ENCODE measurements at places on chromosomes 7 and 10. TPM values are rescaled to one million over a fixed set of nuclear protein-coding genes. Genes with fewer than 3 reads are reported as not detected.

The SPDYE9 gene
- not detected for total RNA-seq

The KDM7A gene
- 1.6 TPM for total RNA-seq

The ZNF488 gene
- 2.1 TPM for total RNA-seq

The MYH16 gene
- 1.4 TPM for total RNA-seq

The HUS1 gene
- 17.1 TPM for total RNA-seq

The ACBD7 gene
- total RNA-seq: 1.6 TPM

The MRLN gene
- total RNA-seq: not detected

The PTPRZ1 gene
- not detected for total RNA-seq

The SLC26A3 gene
- total RNA-seq: not detected

The PSD gene
- 0.43 TPM for total RNA-seq

The ERVW-1 gene
- total RNA-seq: not detected

The MALRD1 gene
- total RNA-seq: 0.06 TPM

GRCh38 chr7:139265673-139266072 lies 34.6 kb downstream of the UBN2 start:
- DNase-seq: no peak

DNA sequence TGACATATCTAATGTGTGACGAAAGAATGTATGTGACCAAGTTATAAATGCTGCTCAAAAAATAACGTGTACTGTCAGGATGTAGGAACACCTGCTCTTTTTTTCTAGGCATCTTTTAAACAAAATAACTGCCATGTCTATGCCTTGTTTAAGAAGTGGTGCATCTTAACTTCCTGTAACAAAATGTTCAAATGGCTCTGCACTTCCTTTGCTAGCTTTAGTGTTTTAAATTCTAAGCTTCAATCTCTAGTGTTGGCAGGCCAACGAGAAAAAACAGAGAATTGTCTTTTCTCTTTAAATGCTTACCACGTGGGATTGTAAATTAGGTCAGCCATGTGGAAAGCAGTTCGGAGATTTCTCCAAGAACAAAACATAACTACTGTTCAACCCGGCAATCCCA lies 14.6 kb upstream of the PDSS1 start:
- DNase-seq: no peak

DNA sequence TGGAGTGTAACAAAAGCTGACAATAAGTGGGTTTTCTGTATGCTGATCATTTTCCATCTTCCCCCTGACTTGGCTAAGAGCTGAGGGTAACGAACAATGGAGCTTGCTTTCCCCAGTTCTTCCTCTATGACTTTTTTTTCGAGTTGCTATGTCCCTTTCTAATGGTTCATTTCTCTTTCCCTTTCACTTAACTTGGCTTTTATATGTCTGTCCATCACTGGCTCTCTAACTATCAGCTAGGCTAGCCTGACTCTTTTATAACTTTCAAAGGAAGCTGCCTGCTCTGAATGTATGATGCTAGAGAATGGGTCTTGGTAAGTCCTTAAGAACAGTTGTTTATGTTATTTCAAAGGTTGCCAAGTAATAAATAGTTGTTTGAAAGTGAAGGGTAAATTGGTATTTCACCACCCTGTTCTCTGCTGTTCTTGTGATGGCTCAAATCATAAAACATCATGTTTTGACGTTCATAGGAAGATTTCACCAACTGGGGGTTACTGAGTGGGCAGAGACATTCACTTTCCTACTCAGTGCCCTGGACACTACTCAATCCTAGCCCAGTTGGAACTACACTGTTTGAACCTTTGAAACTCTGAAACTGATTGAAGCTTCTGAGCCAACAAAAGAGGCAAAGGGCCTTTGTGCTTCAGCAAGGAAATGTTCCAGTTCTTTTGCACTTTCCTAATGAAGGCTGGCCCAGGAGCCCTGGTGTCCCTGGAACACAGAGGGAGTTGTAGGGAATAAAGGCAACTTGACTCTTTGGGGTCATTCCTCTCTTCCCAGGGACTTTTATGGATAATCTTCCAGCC lies 85.4 kb upstream of the PHYHIPL start:
- DNase-seq: no peak

DNA sequence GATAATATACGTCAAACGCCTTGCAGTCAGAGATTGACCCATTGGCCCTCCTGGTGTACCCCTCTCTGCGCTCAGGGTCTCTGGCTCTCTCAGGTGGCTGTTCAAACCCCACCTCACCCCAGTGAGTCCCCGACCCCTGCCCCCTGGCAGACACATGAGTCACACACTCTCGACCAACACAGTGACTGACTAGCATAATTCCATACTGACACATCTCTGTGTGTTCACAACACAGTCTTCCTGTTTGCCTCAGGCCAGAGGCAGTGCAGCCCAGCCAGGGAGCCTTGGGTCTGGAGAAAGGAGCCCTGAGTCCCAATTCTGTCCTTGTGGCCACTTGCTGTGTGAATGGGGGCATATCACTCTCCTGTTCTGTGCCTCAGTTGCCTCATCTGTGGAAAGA lies 40.1 kb downstream of the PALD1 start:
- no peak for DNase-seq

GRCh38 chr7:55193245-55193644 lies 171.9 kb upstream of the LANCL2 start:
- DNase-seq: no peak

DNA sequence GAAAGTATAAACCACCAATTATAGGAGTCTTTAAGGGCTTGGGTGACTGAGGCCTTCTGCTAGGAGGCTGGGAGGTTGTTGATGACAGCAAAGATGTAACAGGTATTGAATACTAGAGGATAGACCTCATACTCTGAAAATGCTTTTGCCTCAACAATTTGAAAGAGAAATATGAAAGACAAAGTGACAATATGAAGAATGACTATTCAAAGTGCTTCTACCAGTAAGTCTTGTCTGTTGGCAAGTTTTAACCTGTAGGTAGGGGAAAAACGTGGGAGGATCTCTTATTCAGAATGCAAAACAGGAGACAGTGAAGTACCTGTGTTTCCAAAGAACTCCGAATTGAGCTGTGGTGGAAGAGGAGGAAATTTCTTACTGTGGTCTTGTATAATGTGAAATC lies 38.2 kb downstream of the GBF1 start:
- DNase-seq: no peak

GRCh38 chr10:124707551-124707950 lies 36.6 kb downstream of the FAM53B start:
- no peak for DNase-seq

DNA sequence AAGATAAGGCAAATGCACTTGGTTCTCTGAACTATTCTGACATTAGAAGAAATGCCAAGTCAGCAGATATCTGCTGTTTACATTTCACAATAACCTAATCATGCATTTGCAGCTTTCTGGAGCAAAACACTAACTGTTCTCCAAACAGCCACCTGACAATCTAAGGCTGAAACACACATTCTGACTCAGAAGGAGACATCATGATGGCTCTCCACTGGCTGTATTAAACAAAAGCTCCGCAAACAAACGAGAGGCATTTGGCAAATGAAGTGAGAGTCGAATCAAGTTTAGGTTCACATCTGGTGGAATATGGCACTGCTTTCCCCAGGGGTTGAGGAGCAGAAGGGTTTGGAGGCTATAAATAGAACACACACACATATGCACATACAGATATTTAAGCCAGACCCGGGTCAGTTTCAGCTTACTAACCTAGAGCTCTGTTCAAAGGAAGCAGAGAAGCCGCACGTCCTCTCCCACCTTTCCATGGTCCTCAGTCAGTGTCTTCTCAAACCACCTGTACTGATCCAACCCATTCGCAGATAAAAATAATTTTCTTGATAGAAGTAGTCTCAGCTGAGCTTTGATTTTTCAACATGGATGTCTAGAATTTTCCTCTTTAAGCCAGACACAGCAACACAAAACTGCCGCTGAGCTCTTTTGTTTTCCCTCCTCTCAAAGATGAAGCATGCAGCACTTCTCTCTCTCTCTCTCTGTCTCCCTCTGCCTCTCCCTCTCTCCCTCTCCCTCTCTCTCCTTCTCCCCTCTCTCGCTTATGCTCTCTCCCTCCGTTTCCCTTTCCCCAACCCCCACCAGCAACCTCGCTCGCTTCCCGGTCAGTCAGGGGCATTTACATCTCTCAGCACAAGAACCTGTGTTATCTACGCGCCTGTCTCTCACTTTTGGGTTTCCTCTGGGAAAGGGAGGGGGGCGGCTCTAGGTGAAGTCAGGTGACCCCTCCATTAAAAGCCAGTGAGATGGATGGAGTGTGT lies 682.8 kb downstream of the MAGI2 start:
- no peak for DNase-seq

DNA sequence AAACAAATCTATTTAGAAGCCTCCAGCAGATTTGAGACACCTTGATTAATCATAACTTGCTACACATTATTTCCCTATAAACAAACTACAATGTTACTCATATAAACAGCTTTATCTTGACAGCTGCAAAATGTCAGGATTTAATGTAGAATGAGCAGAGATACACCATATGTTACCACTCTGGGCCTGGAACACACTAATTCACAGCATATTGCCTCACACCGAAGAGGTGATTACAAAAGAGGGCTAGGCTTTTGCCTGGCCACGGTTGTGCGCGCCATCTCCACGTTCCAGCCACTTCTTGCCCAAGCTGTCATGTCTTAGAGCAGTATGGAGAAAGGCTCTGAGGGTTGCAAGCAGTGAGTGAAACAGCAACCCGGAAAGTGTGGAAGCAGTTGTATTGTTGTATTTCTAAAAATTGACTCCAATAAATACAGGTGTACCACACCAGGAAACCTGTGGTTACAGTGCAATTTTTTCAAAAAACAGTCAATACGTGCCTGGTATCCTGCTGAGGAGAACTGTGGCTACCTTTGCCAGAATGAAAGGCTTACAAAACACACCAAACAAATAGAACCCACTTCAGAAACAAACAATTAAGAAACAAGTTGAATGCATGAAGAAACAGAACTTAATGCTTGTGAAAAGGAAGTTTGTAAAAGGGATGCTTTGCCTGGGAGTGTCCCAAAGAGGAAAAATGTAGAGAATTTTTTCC lies 498.1 kb downstream of the PLXNA4 start:
- DNase-seq: no peak

- no peak for DNase-seq
Observed at GRCh38 chr7:22849172-22849571, 26.5 kb upstream of the TOMM7 start.

DNA sequence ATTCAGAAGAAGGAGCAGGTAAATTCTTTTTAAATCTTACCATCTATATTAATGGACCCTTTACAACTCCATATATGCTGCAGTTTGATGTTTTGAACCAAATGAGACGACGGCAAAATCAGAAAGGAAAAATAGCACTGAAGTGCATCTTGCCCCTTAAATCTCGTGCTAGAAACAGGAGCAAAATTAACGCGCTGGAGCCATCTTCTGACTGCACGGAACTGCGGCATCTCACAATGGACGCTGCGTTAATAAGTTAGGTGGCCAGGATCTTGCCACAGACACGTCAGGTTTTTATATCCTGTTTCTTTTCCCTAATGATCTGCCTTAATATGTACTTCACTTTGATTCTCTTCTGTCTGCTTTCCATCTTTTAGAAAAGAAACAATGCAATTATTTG lies 354.5 kb downstream of the TFEC start:
- DNase-seq: no peak

- no peak for DNase-seq
Observed at GRCh38 chr10:35503578-35503977, 101.6 kb upstream of the GJD4 start.

DNA sequence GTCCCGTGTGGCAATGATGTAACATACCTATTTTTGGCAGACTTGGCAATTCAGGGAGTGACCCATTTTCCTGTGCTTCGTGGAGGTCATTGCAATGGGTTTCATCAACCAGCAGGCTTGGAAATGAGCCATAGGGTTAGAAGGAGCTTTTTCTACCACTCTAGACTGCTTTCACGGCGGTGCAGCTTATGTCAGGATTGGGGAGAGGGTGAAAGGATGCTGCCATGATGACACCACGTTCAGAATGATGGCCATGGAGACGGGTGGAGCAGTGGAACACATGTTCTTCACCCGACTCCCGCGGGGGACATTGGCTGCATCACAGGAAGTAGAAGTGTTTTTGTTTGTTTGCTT lies 220.2 kb downstream of the EMX2 start:
- DNase-seq: peak; percentile 69

DNA sequence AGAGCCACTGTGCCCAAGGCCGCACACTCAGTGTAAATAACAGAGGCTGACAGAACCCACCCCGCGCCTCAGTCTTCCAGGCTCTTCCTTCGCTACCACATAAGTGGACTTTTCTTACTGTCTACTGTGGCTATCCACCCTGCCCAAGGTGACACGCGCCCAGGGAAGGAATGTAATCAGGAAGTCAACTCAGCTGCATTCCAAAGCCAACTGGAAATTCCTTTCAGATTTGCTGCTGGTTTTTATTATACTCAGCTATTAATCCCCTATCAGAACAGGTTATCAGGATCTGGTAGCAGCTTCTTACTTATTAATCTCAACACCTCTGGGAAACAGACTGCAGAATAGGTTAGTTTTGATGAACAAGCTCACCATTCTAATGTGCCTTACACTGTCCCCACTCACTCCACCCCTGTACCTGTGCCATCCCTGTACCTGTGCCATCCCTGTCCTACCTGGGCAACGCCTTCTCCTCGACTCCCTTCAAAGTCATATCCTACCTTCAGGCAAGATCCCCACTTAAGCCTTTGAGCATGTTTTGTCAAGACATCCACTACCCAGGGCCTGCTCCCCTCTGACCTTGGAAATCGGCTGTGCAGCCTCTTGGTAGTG lies 90.7 kb downstream of the NHLRC2 start:
- peak; percentile 32 for DNase-seq

- no peak for DNase-seq
Observed at GRCh38 chr10:12704488-12704887, 297.0 kb downstream of the CCDC3 start.

DNA sequence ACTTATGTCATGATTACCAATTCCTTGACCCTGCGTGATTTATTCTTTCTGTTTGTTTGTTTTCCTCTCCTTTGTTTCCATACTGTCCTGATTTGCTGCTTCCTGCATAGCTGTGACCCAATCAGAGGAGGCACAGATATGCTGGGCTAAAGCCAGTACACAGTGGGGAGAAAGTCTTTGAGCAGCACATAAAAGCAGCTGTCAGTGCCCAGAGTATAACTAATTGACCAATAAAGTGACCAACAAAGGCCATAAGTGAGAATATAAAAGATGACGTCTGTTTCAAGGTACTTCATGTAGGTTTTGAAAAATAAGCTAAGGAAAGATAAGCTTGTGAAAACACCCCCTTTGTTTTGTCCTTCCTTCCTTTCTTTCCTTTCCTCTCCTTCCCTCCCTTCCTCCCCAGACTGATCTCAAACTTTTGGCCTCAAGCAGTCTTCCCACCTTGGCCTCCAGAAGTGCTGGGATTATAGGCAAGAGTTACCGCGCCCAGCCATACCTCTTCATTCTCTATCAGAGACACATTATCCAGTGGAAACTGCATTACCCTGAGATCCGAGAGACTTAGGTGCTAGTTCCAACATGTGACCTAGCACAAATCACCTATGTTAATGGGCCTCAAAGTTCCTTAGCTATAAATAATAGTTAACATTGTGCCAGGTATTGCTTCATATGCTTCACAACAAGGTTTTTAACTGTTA lies 17.0 kb downstream of the BCAP29 start:
- no peak for DNase-seq

- peak; percentile 39 for DNase-seq
Observed at GRCh38 chr10:110764378-110764777, 107.3 kb upstream of the PDCD4 start.

GRCh38 chr10:13272164-13272571 lies 27.7 kb downstream of the PHYH start:
- DNase-seq: no peak

Measured in epithelial cell of proximal tubule (primary cell).